ENCODE measurements at places on chromosomes 11 and 22.

- DNase-seq, result no peak
These were observed 88.8 kb upstream of the API5 start for GRCh38 chr11:43223026-43223425.

DNA sequence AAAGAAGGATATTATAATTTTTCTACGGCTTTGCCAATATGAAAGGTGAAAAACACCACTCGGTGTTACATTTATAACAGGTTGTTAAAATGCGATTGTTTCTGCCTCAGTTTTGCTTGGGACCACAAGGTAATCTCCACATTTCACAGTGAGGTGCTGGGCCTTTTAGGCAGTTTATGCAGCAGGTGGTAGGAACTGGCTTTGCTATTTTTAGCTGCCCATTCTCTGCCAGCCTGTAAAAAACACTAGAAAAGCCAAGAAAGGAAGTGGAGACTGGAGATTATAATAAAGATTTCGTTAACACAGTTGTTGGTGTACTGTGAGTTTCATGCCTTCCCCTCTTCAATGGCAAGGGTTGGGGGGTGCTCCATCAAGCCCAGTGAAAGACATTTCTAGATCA lies 8.0 kb upstream of the MRPL16 start:
- no peak for DNase-seq

GRCh38 chr11:11435635-11436034 lies 82.6 kb upstream of the CSNK2A3 start:
- DNase-seq, result no peak

DNA sequence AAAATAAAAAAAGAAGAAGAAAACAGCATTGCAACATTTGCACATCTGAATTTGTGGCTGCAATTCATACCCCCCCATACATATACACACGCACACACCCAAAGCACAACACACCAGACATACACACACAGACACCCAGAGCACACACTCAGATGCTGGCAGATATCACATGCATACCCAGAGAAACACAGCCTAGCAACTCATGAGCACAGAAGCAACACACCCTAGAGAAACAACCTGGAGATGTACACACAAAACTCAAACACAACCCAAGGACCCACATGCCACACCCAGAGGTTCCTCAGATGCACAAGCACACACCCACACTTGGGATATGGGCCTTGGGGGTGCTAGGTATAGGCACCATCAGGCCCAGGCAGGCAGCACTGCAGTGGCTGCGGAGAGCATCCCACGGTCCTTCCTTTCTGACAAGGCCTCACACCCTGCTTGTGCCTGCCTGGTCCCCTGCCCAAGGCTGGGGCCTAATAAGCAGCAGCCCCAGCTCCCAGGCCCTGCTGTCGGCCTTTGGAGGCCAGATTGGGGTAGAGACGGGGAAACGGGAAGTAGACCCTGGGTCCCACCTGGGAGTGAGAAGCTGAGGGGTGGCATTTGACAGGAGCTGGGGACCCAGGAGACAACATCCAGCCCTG lies 3.1 kb downstream of the CST6 start:
- DNase-seq, result no peak

DNA sequence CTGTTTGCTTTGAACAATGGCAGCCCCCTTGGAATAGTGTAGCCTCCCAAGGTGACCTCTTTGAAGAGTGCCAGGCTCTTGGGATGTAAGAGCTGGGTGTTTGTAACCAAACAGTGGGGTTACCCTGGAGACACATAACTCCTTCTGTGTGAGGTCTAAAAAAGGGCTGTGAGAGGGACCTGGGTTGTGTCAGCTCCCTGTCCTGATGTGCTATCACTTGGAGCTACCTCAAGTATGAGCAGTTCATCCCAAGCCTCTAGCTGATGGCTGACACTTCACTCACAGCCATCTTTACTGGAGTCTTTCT lies 40.2 kb downstream of the TSPAN18 start:
- DNase-seq, result no peak

Measured in stimulated activated CD4-positive, alpha-beta T cell treated with anti-CD3 and anti-CD28 coated beads, Interleukin-1b, Interleukin-23, amount 100 ng/mL, for 24 hours (primary cell).